Stimulated activated naive CD4-positive, alpha-beta T cell treated with Interleukin-2 at 50 U/mL for 16 hours (primary cell): ENCODE measurements at places on chromosomes 3 and 15.
A peak's percentile ranks its signal among the peaks of the same experiment; 100 is the strongest.

GRCh38 chr3:59443618-59444293, 393.9 kb upstream of the CFAP20DC start:
- DNase-seq, result no peak

GRCh38 chr3:138818185-138818860, 16.4 kb downstream of the PIK3CB start:
- no peak for DNase-seq

DNA sequence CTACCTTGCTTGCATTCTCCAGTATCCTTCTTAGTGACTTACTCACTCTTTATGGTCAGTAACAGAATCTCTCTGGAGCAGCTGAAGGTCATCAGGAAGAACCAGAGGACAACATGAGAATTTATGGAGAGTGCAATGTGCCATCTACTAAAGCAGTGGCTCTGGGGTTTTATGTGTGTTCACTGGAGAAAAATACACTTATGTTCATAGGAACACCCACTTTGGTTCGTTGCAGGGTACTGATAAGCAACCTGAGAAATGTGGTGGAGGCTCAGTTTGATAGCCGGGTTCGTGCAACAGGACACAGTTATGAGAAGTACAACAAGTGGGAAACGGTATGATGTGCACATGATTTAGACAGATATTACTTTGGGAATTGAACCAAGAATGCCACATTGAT, 12.8 kb downstream of the CPB1 start:
- no peak for DNase-seq

DNA sequence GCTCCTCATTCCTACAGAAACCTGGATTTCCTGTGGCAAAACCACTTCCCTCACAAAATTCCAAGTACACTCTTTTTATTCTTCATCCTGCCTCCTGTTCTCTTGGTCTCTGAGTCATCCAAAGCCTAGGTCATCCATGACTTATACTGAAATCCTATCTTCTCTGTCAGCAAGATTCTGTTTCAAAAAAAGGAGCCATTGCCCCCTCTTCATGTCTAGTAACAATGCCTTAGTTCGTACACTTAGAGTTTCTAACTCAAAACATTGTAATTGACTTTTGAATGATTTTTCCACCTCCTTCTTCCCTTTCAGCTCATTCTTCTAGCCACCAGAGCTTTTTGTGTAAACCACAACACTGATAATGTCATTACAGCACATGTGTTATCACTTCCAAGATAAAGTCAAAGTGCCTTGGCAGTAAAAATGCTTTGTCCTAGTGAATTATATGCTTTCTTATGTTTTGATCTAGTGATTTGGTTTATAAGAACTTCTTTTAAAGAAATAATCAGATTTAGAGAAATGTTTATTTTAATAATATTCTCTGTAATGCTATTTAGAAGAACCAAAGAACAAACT, 256.5 kb upstream of the NECTIN3 start:
- DNase-seq, result no peak

- no peak for DNase-seq
These were observed 58.5 kb downstream of the TGFBR2 start for GRCh38 chr3:30664884-30665283.

- no peak for DNase-seq
These were observed 48.1 kb upstream of the SMAD3 start for GRCh38 chr15:67017311-67017710.

- peak; percentile 9 for DNase-seq
These were observed 14.2 kb downstream of the ZNF80 start for GRCh38 chr3:114223143-114223542.
